Bronchial smooth muscle cell (primary cell): ENCODE measurements at places on chromosomes 7 and 10. TPM values are rescaled to one million over a fixed set of nuclear protein-coding genes. Genes with fewer than 3 reads are reported as not detected.

The ANKIB1 gene
- 39.0 and 41.3 TPM in 2 replicates for total RNA-seq

The HOXA4 gene
- total RNA-seq, result 0.34 and 0.47 TPM in 2 replicates

The ADCK2 gene
- total RNA-seq, result 19.2 and 20.5 TPM in 2 replicates

The NKX2-3 gene
- not detected in 2 replicates for total RNA-seq

The CD36 gene
- 1.0 and 3.5 TPM in 2 replicates for total RNA-seq

The TLX1 gene
- not detected in 2 replicates for total RNA-seq

The C7orf33 gene
- total RNA-seq, result not detected in 2 replicates

The TMEM130 gene
- total RNA-seq, result 0.69 and 1.3 TPM in 2 replicates

The ZNF239 gene
- total RNA-seq, result 4.3 and 5.8 TPM in 2 replicates
